Adrenal gland (tissue), 19 donors: ENCODE measurements at places on chromosomes 6 and 20.
A peak's percentile ranks its signal among the peaks of the same experiment; 100 is the strongest.

DNA sequence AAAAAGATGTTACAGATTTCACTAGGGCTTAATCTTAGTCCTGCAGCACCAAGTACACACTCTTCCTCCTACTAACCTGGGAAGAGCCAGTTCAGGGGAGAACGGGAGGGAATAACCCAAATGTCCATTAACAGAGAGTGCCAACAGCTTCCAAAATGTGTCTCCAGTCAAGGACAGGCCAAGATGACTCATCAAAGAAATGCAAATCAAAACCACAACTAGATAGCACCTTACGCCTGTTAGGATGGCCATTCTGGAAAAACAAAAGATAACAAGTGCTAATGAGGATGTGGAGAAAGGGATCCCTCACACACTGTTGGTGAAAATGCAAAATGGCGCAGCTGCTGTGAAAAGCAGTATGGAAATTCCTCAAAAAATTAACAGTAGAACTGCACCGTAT, 3.8 kb upstream of the MAS1L start:
- DNase-seq = no peak

DNA sequence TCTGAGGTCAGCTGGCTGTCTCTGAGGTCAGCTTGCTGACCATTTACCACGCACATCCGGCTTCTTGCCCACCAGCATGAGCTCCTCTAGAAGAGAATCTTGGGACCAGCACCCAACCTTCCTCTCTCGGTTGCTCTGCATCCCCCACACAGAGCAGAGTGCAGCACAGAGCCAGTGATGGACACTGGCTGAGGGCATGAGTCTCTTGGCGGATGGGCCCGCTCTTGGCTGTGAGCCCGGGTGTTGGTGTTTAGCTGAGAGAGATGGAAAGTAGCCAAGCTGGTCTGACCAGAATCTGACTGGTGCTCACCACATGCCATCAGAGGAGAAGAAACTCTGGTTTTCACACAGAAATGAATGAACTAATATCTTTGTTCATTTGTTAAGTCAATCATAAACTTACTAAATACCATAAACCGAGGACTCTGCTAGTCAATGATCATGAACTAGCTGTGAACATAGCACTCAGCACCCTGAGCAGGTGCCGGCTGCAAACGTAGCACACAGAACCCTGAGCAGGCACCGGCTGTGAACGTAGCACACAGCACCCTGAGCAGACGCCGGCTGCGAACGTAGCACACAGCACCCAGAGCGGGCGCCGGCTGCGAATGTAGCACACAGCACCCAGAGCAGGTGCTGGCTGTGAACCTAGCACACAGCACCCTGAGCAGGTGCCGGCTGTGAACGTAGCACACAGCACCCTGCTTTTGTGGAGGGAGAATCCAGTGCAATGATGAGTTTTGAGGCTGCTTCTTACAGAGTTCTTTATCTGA, 10.4 kb upstream of the THBS2 start:
- peak; percentile 76 for DNase-seq

DNA sequence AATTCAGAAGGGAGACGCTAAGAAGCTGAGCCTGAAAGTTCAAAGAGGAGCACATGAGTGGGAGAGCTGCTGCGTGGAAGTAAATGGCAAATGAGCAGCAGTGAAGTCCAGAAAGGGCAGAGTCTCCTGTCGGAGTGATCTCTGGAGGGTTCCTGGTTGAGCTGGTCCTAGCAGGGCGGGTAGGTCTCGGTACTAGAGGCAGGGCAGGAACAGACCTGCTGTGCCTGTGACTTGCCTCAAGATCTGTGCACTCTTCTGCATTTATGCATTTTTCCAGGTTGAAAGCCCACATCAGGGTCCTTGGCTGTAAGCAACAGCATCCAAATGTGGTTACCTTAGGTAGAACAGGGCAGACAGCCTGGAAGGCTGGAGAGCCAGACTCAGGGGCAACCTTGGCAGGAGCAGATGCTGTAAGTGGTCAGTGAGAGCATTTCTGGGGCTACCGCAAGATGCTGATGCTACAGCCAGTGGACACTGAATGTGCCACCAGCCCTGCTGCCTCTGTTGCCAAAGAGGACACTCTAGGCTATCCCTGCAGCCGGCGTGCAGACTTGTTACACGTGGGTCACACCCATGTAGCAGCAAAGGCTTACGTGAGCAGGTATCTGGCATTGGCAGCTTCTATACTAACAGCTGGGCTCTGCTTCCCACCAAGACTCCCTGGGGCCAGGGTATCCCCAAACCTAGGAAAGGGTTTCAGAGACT, 8.4 kb downstream of the DUSP22 start:
- no peak for DNase-seq

- no peak for DNase-seq
Measured at GRCh38 chr6:33104887-33105286, 29.1 kb downstream of the HLA-DPB1 start.

- no peak for DNase-seq
Measured at GRCh38 chr6:87798393-87799278, 96.6 kb upstream of the AKIRIN2 start.

- no peak for DNase-seq
Measured at GRCh38 chr6:124056407-124057334, 253.0 kb downstream of the NKAIN2 start.

- DNase-seq = no peak
Measured at GRCh38 chr6:164345327-164345726, 930.8 kb downstream of the QKI start.

- no peak for DNase-seq
Measured at GRCh38 chr6:45709781-45710220, 305.9 kb downstream of the CLIC5 start.

- peak; percentile 59 for DNase-seq
Measured at GRCh38 chr6:21987501-21987957, 309.3 kb downstream of the PRL start.

DNA sequence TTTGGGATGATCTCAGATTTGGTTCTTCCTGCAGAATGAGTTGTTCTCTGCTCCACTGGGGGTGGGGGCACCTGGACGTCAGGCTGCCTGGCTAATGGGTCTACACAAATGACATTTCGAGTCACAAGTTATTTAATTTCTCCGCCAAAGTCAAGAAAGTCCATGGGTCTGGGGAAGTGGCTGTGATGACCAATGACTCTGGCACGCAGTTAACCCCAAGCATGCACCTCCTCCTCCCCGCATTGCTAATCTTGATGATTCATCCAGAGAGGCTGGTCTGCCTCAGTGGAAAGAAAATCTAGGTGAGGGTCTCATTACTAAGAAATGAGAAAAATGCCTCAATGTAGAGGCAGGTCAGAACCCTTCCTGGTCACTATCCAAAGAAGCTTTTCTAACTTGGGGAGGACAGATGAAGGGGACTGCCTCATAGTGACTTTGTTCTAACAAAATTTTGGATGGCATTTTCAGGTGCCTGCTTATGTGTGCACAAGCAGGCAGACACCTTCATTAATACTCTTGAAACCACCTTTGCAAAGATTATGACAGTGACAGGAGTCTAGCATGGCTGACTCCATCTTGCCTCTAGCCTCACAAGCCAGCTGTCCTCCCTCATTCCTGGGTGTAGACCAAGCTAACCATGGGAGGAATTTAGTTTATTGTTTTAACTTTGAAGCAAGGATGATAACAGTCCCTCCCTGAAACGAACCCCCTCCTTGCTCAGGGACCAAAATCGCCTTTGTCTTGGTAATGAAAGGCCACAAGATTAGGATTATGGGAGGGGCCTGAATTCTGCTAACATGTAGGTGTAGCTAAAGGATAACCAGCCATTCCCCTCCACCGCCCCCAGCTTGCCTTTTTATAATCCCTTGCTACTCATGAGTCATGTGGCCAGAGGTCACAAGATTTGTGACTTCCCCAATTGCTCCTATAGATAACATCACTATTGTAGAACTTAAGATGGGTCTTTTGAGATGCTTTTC, 98.6 kb upstream of the MRPS10 start:
- peak; percentile 47 for DNase-seq

DNA sequence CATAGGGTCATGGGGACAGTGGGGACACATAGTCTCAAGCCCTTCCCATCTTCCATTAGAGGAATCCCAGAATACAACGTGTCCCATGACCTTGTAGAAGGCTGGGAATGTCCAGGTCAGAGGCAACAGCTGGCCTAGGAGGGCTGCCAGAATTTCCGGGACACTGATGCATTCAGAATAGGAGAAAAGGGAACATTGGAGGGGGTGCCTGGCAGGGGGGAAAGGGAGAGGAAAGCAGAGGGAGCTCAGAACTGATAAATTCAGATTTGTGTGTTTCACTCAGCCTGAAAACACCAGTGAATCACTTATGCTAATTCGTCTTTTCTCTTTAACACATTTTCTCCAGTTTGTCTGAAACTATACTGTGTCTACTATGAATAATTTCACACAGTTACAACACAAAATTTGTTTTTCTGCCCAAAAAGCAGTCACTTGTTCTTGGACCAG, 35.5 kb upstream of the BMP2 start:
- peak; percentile 59 for DNase-seq

DNA sequence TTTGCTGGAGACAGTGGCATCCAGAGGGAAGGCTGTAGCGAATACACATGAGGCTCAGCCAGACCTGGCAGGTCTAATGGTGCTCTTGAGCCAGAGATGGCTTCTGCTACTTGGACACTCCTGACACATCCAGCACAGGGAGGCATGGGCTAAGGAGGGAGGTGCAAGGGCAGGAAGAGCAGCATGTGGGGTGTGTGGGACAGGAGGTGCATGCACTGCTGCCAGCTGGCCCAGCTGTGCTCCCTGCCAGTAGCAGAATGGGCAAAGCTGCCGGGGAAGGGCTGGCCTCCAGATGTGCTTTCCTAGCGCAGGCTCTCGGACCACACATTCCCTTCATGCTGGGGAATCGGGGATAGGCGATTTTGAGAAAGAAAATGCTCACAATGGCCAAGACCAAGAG, 309.2 kb downstream of the CDC5L start:
- DNase-seq = no peak

- DNase-seq = no peak
Measured at GRCh38 chr6:110327391-110327790, 30.8 kb downstream of the METTL24 start.

DNA sequence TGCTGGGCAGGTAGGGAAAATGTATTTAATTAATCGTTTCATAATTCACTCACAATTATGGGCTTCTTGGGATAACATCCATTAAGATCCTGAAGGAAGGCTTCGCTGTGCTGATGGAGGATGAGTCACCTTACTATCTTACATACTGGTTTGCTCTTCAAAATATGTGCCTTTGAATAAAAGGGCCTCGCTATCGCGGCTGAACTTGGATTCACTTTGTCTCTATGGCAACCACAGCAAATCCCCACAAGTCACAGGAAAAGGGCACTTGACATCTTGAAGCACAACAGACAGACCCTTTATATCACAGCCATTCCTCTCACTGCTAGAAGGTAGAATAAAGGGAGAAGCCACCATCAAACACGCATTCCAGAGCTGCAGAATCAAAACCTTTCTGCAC, 141.3 kb upstream of the MYLIP start:
- DNase-seq = no peak

GRCh38 chr20:12984863-12985262, 23.9 kb upstream of the SPTLC3 start:
- no peak for DNase-seq

DNA sequence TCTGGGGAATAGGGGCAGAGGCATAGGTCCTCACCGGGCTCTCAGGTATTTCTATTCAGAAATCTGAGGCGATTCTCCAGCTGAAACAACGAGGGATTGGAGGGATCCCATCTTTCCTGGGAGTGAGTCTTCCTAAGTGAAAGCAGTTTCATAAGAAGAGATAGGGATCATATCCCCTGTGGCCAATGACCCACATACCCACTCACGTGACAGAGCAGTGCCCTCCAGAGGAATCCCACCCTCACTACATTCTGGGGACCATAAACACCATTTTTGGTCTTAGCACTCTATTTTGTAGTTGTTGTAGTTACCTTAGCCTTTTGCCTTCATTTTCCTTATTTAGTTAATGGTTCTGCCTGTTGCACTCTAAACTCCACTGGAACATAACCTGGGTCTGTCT, 121.1 kb downstream of the GPR63 start:
- DNase-seq = no peak

GRCh38 chr20:51635680-51636079, 93.2 kb upstream of the NFATC2 start:
- no peak for DNase-seq

- DNase-seq = no peak
Measured at GRCh38 chr6:37514321-37514771, 14.7 kb upstream of the CCDC167 start.

DNA sequence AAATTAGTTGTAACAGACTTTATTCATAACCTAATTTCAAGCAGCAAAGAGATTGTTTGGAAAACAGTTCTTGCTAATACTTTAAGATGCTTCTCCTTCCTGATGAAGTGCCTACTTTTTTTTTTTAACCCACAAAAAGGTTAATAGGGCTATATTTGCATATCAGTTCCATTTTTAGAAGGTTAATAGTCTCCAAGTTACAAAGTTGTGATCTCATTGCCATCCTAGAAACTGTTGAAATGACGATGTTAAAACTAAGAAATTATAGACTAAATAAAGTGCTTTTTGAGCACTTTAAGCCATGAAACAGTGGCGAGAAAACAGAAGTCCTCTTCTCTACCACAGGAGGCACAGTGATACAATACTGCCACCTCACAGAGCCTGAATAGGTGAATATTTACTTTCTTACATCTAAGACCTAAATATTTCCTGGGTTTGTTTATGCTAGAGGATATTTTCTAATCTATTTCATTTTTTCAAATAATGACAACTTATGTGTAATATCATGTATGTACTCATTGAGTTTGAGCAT, 5.3 kb downstream of the RNF144B start:
- DNase-seq = no peak

GRCh38 chr6:7245668-7246393, 67.2 kb downstream of the SSR1 start:
- DNase-seq = no peak

DNA sequence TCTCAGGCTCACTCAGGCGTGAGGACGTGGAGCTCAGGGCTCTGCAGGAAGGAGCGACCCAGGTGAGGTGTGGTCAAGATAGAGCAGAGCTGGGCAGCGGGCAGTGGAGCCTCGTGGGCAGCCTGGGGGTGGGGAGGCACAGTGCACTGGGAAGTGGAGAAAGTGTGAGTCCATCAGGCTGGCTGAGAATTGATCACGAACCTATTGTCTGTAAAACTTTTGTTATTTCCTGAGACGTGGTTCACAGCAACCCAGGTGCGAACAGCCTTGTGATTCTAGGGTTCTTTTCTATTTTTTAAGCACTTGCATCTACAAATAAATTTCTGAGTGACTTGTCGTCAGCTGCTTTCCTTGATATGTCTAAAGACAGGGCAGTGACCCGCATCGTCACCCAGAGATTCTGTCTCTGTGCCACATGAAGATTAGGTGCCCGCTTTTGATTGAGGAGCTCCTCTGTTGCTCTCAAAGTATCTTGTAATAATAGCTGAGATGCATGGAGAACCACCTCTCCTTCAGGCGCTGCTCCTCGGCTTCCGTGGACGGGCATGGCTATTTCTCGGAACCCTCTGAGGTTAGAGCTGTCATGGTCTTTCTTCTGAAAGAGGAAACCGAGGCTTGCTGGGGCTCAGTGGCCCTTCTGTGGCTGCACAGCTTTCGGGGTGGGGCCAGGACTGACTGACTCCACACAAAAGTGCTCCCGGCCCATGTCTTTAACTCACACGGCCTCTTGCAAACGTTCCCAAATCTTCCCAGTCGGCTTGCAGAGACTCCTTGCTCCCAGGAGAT, 662 bp upstream of the CCR6 start:
- DNase-seq = no peak

- DNase-seq = peak; percentile 81
Measured at GRCh38 chr6:37024656-37025337, 19.3 kb downstream of the FGD2 start.

GRCh38 chr6:139926711-139927110, 552.3 kb upstream of the CITED2 start:
- no peak for DNase-seq
